Ecto neural progenitor cell (in vitro differentiated cells): ENCODE measurements at places on chromosomes 1 and 21.

GRCh38 chr1:6358757-6359201 lies 34.8 kb downstream of the ACOT7 start:
- no peak for DNase-seq

- DNase-seq: no peak
Observed at GRCh38 chr1:201358596-201358995, 18.9 kb downstream of the TNNT2 start.

- no peak for DNase-seq
Observed at GRCh38 chr1:247113094-247113497, 8.9 kb upstream of the ZNF669 start.

DNA sequence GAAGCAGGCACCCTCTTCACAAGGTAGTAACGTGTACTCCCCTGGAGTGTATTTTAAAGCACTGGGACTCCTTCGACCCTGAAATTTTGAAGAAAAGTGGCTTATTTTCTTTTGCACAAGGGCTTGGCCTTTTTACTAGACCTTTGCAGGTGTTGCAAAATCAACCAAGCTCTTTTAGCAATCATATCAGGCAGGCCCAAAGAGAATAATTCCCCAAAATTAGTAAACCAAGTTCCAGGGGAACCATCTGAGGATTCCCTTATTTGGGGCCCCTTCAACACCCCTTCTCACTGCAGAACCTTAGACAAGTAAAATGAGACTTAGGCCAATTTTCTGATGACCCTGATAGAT lies 28.3 kb downstream of the CBR1 start:
- DNase-seq: no peak

DNA sequence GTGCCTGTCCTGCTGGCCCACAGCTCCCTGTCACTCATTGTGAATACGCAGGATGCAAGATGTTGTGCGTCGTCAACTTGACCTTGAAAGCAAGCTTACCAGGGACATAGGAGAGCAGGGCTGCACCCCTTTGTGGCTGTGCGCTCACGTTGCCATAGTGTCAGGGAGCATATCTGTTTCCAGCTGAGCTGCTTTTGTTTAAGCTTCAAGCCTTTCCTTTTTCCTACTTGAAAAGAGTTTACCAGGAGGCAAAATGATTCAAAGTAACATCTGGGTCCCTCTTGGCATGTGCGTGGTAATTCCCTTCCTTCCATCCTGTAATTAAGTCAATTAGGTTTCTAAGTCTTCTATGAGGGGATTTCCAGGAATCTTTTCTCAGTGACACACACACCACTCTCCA lies 537.1 kb downstream of the AJAP1 start:
- DNase-seq: no peak

- DNase-seq: no peak
Observed at GRCh38 chr1:166570954-166571353, 268.3 kb upstream of the POGK start.
